ENCODE measurements at places on chromosomes 1 and 21. TPM values are rescaled to one million over a fixed set of nuclear protein-coding genes. Genes with fewer than 3 reads are reported as not detected.

- H3K4me3 ChIP-seq = no peak overlapping the region
- no peak overlapping the region for H3K27ac ChIP-seq
- peaks cover 39% of the 10 kb centered on the region for H3K4me1 ChIP-seq
These were observed 15.8 kb downstream of the KCNQ4 start for GRCh38 chr1:40799351-40799867.

DNA sequence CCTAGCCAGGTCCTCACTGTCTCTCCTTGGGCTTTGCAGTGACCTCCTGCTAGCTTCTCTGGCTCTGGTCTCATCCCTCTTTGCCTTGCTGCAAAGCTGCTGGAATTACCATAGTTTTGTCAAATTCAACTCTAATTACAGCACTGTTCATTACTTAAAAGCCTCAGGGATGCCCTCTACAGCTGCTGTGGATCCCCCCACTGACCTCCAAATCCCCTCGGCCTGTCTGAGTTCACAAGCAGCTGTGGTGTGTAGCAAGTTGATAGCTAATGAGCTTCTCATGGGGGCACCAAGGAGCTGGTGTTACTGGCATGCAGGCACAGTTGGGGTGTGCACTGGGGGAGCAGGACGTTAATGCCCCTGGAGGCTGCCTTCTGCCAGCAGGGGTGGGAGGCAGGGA is 24.8 kb downstream of the NIPAL3 start:
- no peak overlapping the region for H3K4me3 ChIP-seq
- H3K36me3 ChIP-seq = peaks cover 7% of the 10 kb centered on the region
- no peak overlapping the region for H3K27ac ChIP-seq

- peak; percentile 65 for DNase-seq
- no peak overlapping the region for H3K27ac ChIP-seq
- H3K4me3 ChIP-seq = no peak overlapping the region
- no peaks in the 10 kb centered on the region for H3K4me1 ChIP-seq
These were observed 7.9 kb upstream of the TNNT2 start for GRCh38 chr1:201385299-201385891.

GRCh38 chr1:56213068-56213467 is 366.3 kb downstream of the PLPP3 start:
- DNase-seq = no peak
- no peak overlapping the region for H3K27ac ChIP-seq
- no peaks in the 10 kb centered on the region for H3K36me3 ChIP-seq

DNA sequence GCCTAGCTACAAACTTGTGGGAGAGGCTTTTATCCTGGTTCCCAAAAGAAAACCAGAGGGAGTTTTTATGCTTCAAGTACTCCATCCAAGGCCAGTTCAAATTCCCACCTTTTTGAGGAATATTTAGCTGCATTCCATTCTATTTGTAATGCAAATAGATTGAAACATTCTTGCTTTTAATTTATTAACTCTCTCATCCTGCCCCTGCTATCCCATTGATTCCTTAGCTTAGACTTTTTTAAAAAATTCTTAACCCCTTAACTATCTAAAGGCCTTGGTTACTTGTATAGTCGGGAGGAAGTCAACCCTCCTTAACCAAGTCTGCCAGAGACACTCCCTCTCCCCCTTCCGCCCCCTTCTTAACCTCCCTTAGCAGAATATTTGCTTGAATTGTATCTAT is 2.5 kb upstream of the MOV10 start:
- DNase-seq = no peak
- H3K27ac ChIP-seq = peak overlapping the region; percentile 34
- H3K36me3 ChIP-seq = peaks cover 65% of the 10 kb centered on the region
- no peaks in the 10 kb centered on the region for H3K27me3 ChIP-seq

CLCA1 gene
- not detected for total RNA-seq

AQP10 gene
- total RNA-seq = not detected
